Fibroblast of skin of abdomen (primary cell): ENCODE measurements at places on chromosomes 7 and 10.

DNA sequence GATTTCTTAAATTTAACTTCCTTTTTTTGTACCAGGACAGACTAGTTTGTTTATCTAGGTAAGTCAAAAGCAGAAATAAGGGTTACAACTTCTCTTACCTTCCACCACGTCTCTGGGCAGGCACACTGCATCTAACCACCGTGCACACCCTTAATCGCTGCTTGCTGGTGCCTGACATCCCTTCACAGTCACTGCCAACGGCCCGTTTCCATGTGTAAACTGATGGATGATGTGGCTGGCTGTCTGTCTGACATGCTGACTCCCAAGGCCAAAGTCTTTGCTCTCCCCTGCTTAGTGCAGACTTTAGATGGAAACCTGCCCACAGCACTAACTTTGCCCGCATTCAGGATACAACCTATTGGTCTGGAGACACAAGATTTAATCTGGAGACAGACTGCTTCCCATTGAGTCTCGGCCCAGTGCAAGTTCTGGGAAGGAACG is 1.1 kb downstream of the TMEM273 start:
- no peak for DNase-seq

DNA sequence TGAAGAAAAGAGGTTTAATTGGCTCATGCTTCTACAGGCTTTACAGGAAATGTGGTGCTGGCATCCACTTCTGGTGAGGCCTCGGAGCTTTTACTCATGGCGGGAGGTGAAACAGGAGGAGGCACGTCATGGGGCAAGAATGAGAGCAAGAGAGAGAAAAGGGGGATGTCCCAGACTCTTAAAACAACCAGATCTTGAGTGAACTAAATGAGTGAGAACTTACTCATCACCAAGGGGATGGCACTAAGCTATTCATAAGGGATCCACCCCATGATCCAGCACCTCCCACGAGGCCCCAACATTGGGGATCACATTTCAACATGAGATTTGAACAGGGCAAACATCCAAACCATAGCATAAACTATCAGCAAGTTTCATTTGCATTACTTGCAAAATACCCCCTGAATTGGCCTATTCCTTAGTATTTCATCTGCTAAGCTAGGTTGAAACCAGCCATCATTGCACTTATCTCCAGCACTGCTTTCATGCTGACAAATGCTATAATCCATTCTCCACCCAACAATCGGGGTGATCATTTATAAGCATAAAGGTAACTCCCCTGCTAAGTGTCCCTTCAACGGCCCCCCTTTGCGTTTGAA is 179.0 kb downstream of the NOC3L start:
- DNase-seq = peak; percentile 99

DNA sequence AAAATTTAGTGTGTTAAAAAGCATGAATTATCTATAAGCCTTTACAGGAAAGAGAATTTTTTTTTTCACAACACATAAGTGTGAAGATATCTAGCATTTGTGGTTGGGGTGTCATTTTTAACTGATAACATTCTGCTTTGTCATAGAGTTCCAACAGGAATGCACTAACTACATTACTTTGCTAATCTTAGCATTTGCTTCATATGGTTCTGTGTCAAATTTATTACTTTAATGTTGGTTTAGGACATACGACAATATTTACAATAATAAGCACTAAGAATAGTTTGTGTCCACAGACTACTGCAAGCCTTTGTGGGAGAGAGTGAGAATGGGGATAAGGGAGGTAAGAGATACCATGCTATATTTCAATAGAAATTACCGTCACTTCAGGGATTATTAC is 40.6 kb upstream of the MAGI2 start:
- DNase-seq = peak; percentile 28

DNA sequence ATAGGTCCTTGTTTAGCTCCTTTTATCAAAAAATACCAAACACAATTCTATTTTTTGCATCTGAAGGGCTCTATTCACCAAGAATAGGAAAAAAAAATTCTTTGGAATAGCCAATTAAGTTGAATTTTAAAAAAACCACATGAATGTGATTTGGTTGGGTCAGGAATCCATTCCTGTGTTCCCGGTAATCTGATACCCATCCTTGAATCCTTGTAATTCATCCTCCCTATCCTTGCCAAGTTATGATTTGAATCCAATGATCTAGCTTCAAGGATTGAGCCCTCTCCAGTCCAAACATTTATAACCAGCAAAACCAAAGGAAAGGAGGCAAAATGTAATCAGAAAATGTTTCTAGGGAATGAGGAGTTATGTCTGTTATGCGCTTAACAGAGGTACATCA is 86.6 kb downstream of the CFAP58 start:
- peak; percentile 69 for DNase-seq

- DNase-seq = no peak
These were observed 15.1 kb upstream of the GATA3 start for GRCh38 chr10:8039321-8039881.

DNA sequence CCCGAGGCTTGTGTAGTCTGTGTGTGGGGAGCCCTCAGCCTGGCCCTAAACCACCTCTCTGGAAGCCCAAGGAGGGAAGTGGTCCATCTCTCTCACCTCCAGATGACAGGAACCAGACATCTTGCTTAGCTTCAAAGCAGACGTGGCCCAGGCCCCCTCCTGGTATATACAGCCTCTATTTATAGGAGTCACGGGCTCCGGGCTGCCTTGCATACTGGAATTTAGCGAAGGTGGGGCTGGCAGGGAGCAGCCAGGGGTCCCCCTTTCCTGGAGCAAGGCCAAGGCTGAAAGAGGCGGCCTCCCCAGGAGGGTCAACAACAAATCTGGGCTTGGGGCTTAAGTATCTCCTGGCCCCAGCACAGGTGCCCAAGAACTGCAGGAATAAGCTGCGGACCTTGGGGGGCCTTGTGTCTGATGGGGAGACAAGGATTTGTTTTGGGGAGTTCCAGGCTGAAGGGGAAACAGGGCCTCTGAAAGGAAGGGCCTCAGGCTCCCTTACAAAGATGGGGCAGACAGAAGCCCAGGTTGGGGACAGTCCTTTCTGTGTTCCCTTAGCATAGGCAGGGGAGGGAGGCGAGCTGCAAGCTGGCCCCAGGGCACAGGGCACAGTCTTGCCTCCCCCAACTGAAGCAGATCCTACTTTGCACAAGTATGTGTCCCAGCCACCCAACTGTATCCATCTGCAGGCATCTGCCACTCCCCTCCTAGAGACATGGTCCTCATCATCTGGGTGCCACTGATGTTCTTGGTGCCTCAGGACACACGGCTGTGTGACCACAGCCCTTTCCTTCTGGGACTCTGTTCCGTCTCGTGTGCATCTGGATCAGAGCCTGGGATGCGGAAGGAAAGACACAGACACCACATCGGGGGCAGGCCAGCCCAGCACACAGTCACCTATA is 11.9 kb downstream of the ZCCHC24 start:
- no peak for DNase-seq

DNA sequence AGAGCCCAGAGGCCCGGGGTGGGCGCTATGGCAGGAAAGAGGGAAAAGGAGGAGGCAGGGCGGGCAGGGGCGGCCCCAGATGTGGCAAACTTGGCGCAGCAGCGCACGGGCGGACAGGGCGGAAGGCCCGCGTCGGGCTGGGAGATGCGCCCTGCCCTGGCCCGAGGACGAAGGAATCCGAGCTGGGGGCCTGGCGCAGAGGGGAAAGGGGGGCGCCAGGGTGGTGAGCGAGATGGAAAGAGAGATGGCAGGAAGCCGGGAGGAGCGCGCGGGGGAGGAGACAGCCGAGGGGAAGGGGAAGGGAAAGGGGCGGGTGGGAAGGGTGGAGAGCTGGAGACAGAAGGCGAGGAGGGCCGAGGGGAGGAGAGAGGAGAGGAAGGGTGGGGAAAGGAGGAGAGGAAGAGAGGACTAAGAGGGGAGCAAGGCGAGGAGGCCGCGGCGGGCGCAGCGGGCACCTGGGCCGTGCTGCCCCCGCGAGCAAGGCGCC is at the start of gene MARVELD1:
MARVELD1 (plus strand) TSS at position 392 of the 487 bp plus-strand sequence. CDS start 147 bp downstream, outside the sequence.
- peak; percentile 92 for DNase-seq

- no peak for DNase-seq
These were observed 51.9 kb downstream of the ALOX5 start for GRCh38 chr10:45425621-45426563.

- no peak for DNase-seq
These were observed 18.4 kb downstream of the VSTM4 start for GRCh38 chr10:49096890-49097445.

GRCh38 chr7:92835261-92835850 is 1.0 kb downstream of the CDK6 start:
- peak; percentile 78 for DNase-seq
